ENCODE measurements at places on chromosomes 16 and 17. TPM values are rescaled to one million over a fixed set of nuclear protein-coding genes. Genes with fewer than 3 reads are reported as not detected.

SMIM36 gene
- total RNA-seq = not detected

TBX4 gene
- total RNA-seq = not detected

CSF3 gene
- total RNA-seq = not detected

DNA sequence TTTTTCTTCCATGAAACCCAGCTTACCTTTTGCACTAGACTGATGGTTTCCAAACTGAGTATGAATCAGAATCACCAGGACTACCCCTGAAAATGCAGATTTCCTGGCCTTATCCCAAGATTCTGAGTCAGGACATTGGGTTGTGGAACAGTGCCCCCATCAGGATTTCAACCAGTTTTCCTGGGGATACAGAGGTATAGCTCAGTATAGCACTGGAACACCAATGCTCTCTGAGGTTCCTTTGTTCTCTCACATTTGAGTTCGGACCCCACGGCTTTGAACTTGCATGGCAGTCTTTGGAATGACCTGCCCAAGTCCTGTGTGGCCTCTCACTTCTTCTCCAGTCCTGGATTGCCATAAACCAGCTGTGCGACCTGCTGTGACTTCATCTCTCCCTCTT lies 12.8 kb upstream of the CCL8 start:
- no peak for DNase-seq

SEC14L5 gene
- total RNA-seq = 1.6 TPM

DNA sequence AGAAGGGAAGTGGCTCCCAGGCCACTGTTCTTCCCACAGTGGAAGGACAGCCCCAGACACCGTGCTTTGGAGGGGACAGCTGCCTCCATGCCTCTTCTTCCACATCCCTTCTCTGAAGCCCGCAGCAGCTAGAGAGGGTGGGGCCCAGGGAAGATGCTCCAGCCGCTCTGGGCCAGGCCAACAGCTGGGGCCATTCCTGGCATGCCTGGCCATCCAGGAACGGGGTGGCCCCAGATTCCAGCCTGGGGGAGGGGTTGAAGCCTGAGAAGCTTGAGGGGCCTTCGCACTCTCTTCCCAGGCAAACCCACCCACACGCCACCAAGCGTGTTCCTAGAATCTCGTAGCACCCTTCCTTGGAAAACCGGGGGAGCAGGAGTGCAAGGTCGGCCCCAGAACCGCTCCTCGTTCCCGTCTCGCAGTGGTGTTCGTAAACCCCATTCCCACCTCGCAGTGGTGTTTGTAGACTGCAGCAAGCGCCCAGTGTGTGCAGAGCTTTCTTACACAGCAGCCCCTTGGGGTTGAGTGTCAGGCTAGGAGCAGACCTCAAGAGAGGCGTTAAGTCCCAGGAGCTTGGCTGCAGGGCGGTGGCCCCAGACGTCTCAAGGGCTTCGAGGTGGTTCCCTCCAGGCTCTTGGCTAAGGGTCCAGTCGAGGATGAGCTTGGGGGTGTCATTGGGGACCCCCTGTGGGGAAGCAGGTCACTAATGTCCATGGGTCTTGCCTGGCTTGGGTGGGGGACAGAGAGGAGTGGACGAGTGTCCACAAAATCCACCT lies 2.7 kb downstream of the CDH15 start:
- DNase-seq = no peak

- peak; percentile 44 for DNase-seq
Measured at GRCh38 chr17:82497483-82498405, 21.8 kb upstream of the FOXK2 start.

DNA sequence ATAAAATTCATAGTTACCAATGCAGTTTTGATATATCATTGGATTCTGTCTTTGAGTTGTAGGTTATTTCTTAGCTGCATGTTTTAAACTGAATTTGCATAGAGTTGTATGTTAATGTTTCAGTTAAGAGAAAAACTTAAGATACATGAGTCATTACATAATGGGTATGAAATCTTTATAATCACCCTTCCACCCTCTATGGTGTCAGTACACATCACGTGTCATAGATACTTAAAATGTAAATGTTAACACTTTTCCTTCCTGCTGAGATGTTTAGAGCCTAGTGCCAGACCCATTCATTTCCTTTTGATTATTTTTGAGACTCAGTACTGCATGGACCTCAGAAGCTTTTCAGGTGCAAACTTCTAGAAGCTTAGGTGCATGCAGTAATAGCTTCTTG lies 20.5 kb downstream of the ZNF207 start:
- DNase-seq = no peak

DNA sequence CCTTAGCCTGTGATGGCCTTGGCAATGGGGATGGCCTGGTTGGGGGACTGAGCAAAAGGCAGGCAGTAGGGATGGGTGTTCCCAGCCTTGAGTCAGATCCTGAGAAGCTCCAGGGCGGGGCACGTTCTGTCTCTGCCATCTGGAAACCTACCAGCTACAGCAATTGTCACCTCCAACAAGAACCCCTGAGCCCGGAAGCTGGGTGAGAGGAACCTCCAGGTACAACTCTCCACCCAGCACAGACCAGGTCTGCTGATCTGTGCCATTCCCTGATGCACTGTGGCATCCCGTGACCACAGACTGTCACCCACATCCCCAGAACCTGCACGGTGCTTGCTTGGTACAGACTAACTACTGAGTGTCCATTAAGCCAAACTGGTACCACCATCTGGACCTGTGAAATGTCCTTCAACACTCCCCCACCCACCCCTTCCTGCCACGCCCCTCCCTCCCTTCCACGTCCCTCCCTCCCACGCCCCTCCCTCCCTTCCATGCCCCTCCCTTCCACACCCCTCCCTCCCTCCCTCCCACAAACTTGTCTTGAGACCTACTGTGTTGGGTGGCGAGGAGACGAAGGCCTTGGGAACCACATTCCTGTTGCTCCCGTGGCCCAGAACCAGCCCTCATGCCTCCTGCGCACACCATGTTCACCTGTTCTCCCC lies 16.6 kb downstream of the MYO15B start:
- DNase-seq = peak; percentile 70

TUBB3 gene
- total RNA-seq = 1.8 TPM

CES5A gene
- not detected for total RNA-seq

- DNase-seq = no peak
Measured at GRCh38 chr17:44197980-44198720, 1.5 kb downstream of the ATXN7L3 start.

- no peak for DNase-seq
Measured at GRCh38 chr16:66574531-66574930, 4.7 kb upstream of the CMTM2 start.

DNA sequence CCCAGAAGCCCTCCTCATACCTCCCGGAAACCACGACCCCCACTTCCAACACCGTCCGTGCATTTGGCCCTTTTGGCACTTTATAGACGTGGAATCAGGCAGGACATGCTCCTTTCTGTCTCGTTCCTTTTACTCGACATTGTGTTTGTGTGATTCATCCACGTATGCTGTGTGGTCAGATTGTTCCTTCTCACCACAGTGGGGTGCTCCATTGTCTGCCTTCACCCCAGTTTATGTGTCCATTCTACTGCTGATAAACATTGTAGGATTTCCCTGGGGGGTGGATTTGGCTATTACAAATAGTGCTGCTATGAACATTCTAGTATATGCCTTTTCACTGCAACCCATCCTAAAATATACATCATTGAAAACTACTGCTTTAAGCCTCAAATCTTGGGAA lies 28.9 kb upstream of the RPH3AL start:
- no peak for DNase-seq

DNA sequence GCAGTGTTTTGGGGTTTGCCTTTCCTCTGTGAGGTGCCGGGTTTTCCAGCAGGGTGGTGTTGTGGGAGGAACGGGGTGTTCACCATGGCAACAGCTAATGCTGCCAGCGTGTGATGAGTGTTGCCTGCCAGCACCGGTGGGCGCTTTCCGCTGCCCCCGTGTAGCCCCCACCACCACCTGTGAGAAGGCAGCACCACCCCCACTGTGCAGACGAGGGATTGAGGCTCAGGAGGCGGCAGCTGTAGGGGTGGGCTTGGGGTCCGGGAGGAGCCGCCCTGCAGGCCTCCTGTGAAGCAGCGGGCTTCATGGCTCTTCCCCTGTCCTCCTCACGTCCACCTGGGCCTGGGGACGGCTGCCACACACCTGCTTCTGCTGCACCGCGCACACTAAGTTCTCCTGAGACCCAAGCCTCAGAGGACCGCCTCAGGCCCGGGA lies 5.2 kb downstream of the RAB40C start:
- DNase-seq = no peak

DNA sequence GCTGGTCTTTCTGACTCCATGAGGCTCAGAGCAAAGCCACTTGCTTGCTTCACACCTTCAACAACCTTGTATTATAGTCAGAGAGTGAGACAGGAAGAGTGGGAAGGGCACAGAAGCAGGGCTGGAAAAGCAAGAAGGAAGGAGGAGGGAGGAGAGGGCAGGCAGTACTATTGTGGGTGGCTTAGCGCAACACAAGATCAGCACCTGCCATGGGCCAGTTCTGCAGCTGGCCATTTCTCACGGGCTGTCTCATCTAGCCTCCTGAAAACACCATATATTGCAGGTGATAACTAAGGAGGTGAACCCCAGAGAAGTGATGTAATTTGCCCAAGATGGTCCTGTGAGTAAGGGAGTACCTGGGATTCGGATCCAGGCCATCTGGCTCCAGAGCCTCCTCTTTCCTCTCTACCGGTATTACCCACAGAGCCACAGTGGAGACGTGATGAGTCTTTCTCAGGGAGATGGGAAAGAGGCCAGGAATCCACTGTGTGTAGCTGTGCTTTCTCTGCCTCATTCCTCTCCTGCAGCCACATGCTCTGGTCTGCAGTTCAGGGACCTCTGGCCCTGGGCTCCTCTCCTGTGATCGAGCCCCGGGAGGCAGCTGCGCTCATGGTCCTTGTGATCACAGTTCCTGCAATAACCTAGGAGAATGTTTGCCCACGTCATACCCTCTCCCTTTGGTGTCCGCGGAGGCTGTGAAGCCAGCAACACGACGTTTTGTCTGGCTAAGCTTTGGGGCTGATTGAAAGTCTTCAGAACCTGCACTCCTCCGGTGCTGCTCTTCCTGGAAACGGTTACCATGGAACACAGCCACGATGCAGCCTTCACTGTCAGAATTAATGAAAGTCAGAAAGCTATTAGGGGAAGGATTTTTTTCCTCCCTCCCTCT lies 178.1 kb upstream of the CCL2 start:
- no peak for DNase-seq

SLC6A2 gene
- 0.09 TPM for total RNA-seq

ZNF750 gene
- not detected for total RNA-seq

DNA sequence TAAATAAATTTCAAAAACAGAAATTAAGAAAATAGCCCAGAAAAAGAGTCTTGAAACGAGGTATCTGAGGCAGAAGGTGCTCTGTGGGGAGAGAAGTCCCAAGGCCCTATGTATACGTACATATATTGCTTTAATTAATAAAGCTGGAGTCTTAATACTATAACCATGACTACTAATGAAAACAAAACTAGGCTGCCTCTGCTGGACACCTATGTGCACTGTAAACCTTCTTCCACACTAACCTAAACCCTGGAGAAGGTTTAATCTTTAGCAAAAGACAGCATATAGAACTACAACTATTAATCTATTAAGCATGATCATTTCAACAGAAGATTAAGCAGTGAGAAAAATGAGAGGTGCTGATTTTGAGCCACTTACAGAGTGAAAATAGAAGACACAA lies 153.9 kb upstream of the C17orf78 start:
- no peak for DNase-seq

DNA sequence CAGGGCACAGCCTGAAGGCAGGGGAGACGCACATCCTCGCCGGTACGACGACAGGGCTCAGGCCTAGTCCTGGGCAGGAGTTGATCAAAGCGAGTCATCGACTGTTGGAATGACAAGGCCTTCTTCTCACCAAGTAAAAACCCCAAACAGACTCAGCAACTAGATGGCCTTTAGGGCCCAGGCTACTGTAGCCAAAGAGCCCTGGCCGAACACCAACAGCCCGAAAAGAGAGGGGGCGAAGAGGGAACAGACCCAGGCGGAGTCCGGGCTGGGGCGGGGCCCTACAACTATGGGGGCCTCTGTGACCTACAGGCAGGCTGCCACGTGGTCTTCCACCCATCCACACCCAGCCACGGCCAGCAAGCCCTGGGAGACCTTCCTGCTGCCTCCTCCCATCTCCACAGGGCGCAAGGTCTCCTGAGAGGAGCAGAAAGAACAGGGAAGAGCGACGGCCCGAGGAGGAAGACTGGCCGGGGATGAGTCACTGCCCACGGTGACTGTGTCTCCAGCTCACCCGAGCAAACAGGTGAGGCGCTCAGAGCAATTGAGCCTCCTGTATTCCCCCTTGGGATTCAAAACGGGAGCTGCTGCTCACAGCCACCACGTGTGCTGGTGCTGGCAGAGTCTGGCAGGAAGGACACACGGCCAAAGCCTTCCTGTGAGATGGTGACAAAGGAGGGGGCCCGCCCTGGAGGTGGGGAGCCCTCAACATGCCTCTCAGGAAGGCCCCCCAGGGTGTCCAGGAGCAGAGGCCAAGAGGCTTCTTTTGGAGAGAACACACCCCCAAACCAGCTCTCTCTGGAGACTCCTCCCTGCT lies 17.7 kb downstream of the SLC16A3 start:
- DNase-seq = no peak

DNA sequence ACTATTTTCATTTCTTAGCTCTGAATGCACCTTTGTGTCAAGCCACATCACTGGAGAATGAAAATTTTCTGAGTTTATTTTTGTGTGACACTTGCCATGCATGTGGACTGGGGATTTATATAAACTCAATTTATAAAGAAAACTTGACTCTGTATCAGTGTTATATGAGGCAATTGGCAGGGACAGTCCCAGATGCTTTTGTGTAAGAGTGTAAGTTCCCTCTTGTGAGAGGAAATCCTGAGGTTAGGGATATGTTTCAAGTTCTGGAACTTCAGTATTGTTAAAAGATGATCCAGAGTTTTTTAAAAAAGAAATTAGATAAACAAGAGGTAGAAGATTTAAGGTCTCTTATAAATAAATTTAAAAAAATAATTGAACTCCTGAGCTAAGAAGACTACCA lies 10.9 kb upstream of the CCL8 start:
- no peak for DNase-seq

Data from mucosa of descending colon (tissue), 3 donors.